ENCODE measurements at places on chromosomes 16 and 17.

DNA sequence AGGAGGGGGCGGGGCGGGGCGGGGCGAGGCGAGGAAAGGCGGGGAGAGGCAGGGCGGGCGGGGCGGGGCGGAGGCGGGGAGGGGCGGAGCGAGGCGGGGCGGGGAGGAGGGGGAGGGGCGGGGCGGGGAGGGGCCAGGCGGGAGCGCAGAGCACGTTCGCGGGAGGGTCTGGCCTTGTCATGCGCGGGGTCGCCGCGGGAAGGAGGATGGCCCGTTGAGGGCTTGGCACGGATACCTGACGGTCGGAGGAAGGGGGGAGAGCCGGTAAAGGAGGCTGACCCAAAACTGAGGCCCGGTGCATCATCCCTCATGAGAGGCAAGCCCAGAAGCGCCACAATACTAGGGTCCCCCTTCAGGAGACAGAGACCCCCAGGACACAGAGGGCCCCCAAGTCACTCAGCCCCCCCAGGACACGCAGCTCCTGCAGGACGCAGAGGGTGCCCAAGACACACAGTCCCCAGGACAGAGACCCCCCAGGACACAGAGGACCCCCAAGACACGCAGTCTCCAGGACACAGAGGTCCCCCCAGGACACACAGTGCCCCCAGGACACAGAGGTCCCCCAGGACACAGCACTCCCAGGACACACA lies 593 bp upstream of the WDR45B start:
- no peak for DNase-seq

GRCh38 chr17:81400996-81401722 lies 5.9 kb downstream of the BAHCC1 start:
- DNase-seq, result no peak

GRCh38 chr17:83154311-83155127 lies 75.1 kb downstream of the METRNL start:
- no peak for DNase-seq

- DNase-seq, result peak; percentile 79
Measured at GRCh38 chr16:642189-643049, 791 bp downstream of the MCRIP2 start.

DNA sequence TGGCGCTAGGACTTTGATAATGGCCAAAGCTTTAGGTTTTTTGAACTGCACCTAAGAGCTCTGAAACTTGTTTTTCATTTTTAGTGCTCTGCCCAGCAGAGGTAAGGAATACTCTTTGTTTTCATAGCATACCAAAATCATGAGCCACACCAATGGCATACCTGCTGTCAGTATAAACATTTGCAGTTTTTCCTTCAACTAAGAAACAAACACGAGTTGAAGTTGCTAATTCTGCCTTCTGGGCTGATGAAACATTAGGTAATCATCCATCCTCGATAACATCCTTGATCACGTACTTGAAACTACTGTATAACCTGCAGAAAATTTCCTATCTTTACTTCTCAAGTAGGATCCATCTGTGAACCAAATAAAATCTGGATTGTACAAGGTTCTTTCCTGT lies 20.6 kb upstream of the B4GALNT2 start:
- no peak for DNase-seq

All from MM.1S (cell line).